ENCODE measurements at places on chromosomes 16 and 17.

DNA sequence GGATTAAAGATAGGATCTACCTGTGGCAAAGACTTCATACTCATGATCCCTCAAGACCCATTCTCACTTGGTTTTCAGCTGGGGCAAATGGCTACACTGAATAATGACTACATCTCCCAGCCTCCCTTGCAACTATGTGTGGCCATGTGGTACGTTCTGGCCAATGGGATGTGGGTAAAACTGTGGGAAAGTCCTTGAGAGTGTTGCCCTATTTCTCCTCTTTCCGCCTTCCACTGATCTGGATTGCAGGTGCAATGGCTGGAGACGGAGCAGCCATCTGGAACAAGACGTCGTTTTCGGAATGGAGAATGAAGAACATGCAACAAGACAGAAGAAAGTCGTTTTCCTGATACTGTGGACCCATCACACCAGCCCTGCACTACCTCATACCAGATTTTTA lies 48.5 kb downstream of the HAPSTR1 start:
- peak; percentile 55 for DNase-seq

DNA sequence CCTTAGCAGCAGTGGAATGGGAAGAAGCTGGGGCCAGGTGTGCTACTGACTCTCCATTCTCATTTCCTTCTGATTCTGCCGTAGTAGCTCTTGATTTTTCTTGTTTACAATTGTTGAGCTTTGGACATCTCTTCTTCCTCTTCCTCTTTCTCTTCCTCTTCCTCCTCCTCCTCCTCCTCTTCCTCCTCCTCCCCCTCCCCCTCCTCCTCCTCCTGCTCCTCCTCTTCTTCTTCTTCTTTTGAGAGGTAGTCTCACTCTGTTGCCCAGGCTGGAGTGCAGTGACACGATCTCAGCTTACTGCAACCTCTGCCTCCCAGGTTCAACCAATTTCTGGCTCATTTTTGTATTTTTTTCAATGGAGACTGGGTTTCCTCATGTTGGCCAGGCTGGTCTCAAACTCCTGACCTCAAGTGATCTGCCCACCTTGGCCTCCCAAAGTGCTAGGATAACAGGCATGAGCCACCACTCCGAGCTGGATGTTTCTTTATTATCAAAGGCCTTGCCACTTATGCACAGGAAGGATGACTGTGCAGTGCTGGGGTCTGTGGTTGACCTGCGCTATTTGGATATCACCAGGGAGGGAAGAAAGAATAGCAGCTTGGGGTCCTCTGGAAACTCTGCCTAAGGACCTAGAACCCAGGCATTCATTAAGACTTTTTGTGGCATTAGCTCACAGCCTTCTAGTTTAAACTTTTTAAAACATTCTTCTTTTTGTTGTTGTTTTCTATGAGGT lies 127.8 kb upstream of the KCNJ16 start:
- DNase-seq = no peak

GRCh38 chr17:32558997-32559650 lies 72.3 kb downstream of the CDK5R1 start:
- DNase-seq = no peak

- peak; percentile 85 for DNase-seq
Observed at GRCh38 chr17:51259564-51260236, at the start of gene MBTD1. Gene MBTD1 (minus strand): TSS chr17:51260049. CDS start chr17:51225161, 34,888 bp downstream.

GRCh38 chr16:2520784-2521531 lies 787 bp downstream of the AMDHD2 start:
- DNase-seq = no peak

GRCh38 chr17:21528031-21528695 lies 152.0 kb downstream of the KCNJ12 start:
- DNase-seq = no peak

DNA sequence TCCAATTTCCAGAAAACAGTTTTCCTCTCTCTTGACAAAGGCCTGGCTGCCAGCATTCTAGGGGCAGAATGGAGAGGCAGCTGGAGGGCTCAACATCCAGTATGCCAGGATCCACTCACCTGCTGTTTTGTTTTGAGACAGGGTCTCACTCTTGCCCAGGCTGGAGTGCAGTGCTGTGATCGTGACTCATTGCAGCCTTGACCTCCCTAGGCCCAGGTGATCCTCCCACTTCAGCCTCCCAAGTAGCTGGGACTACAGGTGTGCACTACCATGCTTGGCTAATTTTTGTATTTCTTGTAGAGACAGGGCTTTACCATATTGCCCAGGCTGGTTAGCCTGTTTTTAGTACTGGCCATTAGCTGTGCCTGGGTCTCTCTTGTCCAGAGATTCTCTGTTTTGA lies 29.1 kb upstream of the FOXJ1 start:
- DNase-seq = no peak

DNA sequence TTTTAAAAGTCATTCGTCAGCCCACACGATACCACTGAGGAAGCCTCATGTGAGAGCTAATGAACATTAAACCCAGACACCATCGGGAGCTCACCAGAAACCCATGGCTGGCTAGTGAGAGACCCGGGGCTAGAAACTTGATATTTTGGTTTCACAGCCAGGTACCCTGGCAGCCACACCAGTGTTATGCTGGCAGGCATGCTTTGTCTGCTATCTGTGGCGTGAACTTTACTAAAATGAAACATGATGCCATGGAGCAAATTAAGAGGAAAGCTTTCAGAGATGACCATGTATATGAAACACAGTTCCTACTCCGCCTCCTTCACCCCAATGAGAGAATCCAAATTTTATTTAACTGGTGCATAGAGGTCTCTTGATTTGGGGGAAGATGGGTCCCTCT lies 291.2 kb downstream of the IRX3 start:
- DNase-seq = no peak

- no peak for DNase-seq
Observed at GRCh38 chr17:44223541-44224071, 4.1 kb upstream of the UBTF start.

DNA sequence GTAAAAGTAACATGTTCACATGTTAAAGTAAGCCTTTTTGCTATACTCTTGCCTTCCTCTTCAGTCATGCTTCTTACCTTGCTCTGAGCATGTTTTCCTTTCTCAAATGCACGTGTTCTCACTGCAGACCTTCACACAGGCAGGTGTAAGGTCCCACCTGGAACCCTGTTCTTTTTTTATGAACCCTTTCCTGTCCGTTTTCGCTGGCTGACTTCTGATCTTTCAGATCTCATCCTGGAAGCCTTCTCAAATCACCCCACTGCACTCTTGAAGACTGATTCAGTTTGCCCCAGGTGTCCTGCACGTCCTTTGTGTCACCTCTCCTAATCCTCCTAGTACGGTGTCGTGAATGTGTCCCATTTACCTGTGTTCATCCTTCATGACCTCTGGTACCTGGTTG lies 313.6 kb downstream of the SNX29 start:
- DNase-seq = no peak

DNA sequence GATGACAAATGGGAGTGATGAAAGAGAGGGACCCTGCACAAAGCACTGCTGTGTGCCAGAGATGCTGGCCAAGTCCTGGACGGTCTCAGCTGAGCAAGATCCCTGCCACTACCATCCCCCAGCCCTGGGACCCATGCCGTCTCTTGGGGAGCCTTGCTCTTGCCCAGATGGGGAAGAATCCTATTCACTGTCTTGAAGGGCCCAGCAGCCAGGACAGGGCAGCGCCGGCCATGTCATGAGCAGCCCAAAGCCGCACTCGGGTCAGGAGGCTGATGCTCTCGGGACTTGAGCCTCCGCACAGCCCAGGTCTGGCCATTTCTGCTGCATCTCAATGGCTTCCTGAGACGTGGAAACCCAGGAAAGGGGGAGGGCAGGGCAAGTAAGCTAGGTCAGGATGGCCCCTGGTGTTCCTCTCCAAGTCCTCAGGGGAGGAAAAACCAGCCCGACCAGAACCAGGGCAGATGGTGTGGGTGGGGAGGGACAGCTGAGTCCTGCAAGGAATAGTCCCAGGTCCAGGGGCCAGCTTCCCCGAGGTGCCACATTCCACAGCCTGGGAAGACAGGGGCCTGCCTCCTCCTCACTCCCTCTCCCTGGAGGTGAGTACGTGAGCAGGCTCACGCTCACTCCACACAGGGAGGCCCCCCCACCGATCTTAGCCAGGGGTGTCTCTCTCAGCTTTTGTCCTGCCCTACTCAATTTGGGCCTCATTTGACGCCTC lies 7.8 kb upstream of the KRT19 start:
- DNase-seq = no peak

GRCh38 chr17:39602533-39603303 lies 5.0 kb downstream of the NEUROD2 start:
- DNase-seq = no peak

- DNase-seq = no peak
Observed at GRCh38 chr16:57284209-57284951, at the start of gene PLLP. Gene PLLP (minus strand): TSS chr16:57284672. CDS start chr16:57284540, 132 bp downstream.

DNA sequence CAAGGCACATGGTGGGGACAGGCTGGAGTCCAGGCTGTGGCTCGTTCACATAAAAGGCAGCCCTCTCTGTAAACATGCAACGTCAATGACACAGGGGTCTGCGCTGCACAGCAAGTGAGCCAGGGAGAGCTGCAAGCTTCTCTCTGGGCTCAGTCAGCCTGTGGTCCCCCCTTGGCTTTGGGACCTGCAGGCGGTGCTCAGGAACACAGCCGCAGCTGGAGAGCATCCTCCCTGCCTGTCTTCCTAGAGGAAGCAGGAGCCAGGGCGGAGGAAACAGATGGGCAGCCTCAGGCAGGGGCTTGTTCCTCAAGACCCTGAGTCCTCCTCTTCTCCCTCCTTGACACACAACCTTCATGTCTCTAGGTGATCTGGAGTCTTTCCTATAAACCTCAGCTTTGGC lies 228.0 kb downstream of the C16orf78 start:
- no peak for DNase-seq

GRCh38 chr16:70753228-70753627 lies 47.7 kb downstream of the VAC14 start:
- no peak for DNase-seq

DNA sequence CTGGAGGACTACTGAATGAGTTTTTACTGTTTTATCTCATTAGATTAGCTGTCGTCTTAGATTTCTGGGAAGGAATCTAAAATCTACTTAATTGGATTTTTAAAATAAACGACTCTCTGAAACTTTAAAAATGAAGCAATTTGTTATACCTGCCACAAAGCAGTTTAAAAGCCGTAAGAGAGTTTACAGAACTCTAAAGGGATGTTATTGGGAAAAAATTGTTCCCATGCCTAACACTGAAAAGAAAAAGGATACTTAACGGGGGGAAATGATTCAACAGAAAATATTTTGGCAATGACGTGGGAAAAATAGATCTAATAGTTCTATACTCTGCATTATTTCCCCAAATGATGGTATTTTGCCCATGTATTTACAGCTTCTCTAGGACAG lies 27.0 kb downstream of the ARHGAP17 start:
- no peak for DNase-seq

DNA sequence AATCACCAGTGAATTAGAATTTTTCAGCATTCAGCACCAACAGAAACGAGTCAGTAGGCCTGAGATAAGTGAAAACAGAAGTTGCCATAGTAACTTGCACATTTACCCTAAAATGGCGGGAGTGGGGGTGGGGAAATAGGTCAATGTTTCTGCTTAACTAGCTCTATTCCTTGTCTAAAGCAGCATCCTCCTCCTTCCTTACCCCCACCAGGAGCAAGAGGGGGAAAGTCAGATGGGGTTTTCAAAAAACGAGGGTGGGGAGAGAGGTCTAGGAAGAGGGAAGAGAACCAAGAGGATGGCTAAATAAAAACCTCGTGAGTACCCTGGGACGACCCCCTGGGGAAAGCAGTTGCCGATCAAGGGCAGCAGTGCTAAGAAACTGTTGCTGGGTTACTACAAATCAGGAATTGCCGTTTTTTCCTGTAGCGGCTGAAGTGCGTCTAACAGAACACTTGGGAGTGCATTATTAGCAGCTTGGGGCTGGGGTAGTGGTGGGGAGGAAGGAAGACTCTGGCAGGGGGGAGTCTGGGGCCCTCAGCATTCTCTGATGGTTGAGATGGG lies 34.4 kb upstream of the MNT start:
- DNase-seq = no peak

DNA sequence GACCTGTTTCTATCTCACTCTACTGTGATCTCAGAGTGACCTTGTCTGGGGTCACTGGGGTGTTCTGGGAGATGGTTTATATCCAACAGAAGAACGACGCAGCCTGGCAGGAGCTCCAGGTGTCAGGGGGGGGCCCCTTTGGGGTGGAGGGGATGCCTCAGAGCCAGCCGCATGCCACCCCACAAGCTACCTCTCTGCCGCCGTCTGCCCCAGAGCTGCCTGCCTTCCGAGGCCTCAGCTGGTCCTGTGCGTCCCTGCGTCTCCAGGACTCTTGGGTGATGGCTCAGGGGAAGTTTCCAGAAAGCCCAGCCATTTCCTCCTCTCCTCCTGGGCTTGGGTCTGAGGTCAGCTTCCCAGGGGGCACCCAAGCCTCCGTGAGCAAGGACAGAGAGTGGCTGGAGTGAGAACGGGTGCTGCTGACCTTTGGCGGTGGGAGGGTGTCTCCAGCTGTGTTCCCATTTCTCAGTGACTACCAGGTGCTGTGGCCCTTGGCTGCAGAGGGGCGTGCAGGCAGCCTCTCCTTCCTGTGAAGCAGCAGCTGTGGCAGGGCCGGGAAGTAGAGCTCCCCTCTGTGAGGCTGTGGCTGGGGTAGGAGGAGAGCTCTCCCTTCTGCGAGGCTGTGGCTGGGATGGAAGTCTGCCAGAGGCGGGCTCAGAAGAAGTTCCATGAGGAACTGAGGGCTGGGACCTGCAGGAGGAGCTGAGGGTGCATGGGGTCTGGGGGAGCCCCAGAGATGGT lies 19.8 kb downstream of the JPH3 start:
- no peak for DNase-seq

DNA sequence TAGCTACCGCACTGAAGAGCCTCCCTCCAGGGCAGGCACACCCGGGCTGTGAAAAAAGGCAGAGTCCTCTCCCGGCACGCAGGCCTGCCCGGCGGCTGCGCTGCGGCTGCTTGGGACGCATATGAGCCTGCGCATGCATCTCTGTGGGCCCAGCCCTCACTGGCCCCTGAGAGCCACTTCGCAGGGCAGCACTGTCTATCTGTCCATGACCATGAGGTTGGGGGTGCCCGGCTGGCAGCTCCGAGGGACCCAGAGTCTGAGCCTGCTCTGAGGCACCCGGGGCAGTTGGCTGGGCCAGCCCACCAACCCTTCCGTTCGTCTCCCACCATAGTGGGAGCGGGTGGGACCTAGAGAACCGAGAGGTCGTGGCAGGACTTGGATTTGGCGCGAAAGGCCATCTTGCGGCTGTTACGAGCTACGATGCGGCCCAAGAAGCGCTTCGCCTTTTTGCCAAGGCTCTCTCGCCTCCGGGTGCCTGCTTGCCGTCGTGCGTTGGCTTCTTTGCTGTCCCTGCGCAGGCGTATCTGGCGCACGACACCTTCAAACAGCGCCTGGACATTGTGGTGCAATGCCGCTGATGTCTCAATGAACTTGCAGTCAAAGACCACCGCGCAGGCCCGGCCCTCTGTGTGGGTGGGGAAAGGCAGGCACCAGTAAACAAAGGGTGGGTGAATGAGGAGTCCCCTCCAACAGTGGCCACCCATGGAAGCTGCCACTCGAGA lies 3.2 kb upstream of the CDH16 start:
- DNase-seq = no peak

DNA sequence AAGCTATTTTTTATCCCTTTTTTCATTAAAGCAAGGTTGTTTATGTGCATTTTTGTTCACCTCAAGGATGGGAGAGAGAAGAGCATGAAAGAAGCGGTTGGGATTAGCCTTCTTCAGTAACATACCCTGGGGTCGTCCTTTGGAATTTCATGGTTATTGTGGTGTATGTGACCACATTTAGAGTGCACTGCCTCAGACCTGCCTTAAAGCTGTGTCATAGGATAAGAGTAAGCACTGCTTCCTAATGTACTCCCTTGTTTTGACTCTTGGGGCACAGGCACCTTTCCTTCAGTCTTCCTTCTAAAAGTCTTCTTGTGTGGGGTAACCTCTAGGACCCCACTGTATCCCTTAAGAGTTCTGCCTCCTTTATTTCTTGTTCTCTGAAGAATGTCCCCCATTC lies 28.9 kb downstream of the TNRC6A start:
- no peak for DNase-seq

Measured in iPS DF 6.9 (cell line).